LHCN-M2 (cell line): ENCODE measurements at places on chromosomes 1 and 21. TPM values are rescaled to one million over a fixed set of nuclear protein-coding genes. Genes with fewer than 3 reads are reported as not detected.

Gene KCNH1
- total RNA-seq, result 6.0 and 7.5 TPM in 2 replicates

Gene AMIGO1
- total RNA-seq, result 0.13 and 0.29 TPM in 2 replicates

Gene UROD
- total RNA-seq, result 122 and 124 TPM in 2 replicates

GRCh38 chr1:220787069-220787619, 431 bp downstream of the MTARC1 start:
- DNase-seq, result no peak

GRCh38 chr1:17056551-17056950, 2.7 kb upstream of the SDHB start:
- no peak for DNase-seq

- DNase-seq, result no peak
These were observed 102.1 kb downstream of the TYW3 start for GRCh38 chr1:74835051-74835450.
